Ascending aorta (tissue), 2 donors: ENCODE measurements at places on chromosomes 4 and X. TPM values are rescaled to one million over a fixed set of nuclear protein-coding genes. Genes with fewer than 3 reads are reported as not detected.

GRCh38 chr4:47513461-47513860, 28.4 kb downstream of the ATP10D start:
- H3K36me3 ChIP-seq, result peaks cover 35% of the 10 kb centered on the region
- no peak overlapping the region for H3K4me3 ChIP-seq
- no peak for DNase-seq
- no peak overlapping the region for H3K27ac ChIP-seq
- H3K4me1 ChIP-seq, result no peaks in the 10 kb centered on the region

DNA sequence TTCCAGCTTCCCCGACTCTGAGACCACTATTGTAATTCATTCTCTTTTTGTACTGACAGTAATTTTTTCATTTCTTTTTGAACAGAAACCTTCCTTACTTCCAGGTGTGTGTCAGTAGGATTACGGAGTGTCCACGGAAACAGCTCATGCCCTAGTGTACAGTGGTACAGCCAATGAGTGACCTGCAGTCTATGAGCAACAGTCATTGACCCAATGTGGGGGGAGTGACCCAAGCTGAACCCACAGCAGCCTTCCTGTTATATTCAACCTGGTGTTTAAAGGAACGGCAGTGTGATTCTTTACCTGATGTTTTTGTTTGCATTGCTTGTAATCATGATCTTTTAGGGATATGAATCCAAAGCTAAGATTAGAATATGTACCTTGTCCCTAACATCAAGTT, 1.2 kb downstream of the H2BW2 start:
- H3K36me3 ChIP-seq, result no peaks in the 10 kb centered on the region
- no peaks in the 10 kb centered on the region for H3K4me1 ChIP-seq
- no peaks in the 10 kb centered on the region for H3K27me3 ChIP-seq

DNA sequence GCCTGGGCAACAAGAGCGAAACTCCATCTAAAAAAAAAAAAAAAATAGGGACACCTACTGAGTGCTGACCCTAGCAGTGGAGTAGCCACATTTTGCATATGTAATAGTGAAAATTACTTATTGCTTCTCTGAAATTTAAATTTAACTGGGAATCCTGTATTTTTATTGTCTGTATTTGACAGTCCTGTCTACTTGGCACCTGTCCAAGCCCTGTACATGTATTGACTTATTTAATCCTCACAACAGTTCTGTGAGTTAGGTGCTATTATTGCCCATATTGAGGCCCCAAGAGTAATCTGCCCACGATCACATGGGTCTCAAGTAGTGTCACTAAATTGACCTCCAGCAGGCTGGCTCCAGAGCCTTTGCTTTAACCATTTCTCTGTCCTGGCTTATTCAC, 81.6 kb downstream of the WDR19 start:
- peaks cover 25% of the 10 kb centered on the region for H3K36me3 ChIP-seq
- no peak overlapping the region for H3K4me3 ChIP-seq
- no peaks in the 10 kb centered on the region for H3K27me3 ChIP-seq
- DNase-seq, result no peak
- H3K27ac ChIP-seq, result no peak overlapping the region

DNA sequence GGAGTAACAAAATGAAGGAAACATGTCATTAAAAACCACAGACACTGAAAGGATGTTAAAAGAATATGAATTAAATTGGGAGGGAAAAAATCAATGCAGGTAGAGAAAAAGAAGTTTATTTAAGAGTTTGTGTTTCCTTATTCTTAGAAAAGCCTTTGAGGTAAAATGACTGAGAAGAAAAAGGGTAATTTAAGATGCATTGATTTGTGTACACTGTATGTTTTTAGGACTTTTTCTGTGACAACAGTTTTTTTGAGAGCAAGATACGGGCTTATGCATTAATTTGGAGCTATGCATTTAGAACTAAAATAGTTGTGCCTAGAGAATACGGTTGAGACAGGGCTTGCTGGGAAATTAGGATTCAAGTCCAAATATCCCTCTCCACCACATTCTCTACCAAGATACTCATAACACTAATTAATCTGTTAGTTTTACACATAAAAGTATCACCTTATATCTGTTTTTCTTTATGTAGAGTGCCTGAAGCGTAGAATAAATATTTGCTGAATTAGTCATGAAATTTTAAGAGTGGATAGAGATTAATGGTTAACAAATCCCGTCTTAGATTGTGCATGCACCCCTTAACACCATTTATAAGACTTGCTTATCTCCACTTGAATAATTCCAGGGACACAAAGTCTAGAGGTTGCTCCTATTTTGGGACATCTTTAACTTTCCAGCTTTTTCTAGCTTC, 232.5 kb downstream of the PCDH7 start:
- no peaks in the 10 kb centered on the region for H3K36me3 ChIP-seq
- no peaks in the 10 kb centered on the region for H3K27me3 ChIP-seq
- H3K4me3 ChIP-seq, result no peak overlapping the region

DNA sequence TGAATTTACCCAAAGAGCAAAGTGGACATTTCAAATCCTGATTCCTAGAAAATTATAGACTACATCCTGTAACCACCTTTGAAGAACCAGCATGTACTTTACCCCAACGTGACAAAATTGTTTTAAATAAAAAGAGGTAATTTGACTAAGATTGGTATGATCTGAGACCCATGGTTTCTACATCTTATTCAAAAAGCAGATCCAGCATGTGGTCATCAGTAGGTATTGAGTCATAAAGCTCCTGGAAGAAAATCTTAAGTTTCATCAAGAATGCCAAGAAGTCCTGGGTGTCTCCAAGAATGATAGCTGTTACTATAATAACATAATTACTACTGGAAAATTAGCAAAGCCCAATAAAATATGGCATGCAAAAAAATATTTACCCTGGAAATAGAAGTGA, 61.8 kb downstream of the NFKB1 start:
- no peak overlapping the region for H3K27ac ChIP-seq
- peaks cover 4% of the 10 kb centered on the region for H3K36me3 ChIP-seq
- no peaks in the 10 kb centered on the region for H3K4me1 ChIP-seq

GRCh38 chrX:155997436-155997835, at the start of gene IL9R:
IL9R (plus strand) TSS chrX:155997696; CDS start chrX:155997760, 64 bp downstream.
- no peaks in the 10 kb centered on the region for H3K4me1 ChIP-seq
- no peaks in the 10 kb centered on the region for H3K27me3 ChIP-seq
- no peak for DNase-seq
- H3K27ac ChIP-seq, result no peak within 1 kb of the TSS

DNA sequence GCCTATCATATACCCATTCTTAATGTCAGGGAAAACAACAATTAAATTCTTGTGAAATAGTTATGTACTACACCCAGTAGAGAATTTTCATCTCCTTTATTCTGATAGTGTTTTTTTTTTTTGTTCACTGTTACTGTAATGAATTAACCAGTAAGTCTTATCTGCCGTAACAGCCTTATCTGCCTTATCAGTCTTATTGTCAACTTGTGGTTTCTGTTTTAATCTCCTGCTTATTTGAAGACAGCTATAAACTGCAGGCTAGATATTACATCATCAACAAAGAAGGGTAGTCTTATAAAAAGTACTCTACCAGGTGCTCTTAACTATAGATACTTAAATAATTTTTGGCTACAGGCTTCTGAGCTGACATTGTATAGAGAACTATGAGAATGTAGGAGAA, 79.5 kb downstream of the MAGEB5 start:
- no peaks in the 10 kb centered on the region for H3K36me3 ChIP-seq
- H3K27me3 ChIP-seq, result no peaks in the 10 kb centered on the region
- DNase-seq, result no peak
- H3K4me3 ChIP-seq, result no peak overlapping the region
- H3K4me1 ChIP-seq, result no peaks in the 10 kb centered on the region

- no peaks in the 10 kb centered on the region for H3K4me1 ChIP-seq
- no peak overlapping the region for H3K27ac ChIP-seq
- H3K27me3 ChIP-seq, result no peaks in the 10 kb centered on the region
- DNase-seq, result no peak
- H3K4me3 ChIP-seq, result no peak overlapping the region
- peaks cover 9% of the 10 kb centered on the region for H3K36me3 ChIP-seq
These were observed 13.1 kb upstream of the SLC9B1 start for GRCh38 chr4:103032574-103032973.

GRCh38 chrX:131881194-131881593, 141.9 kb upstream of the STK26 start:
- H3K4me3 ChIP-seq, result no peak overlapping the region
- no peaks in the 10 kb centered on the region for H3K36me3 ChIP-seq
- no peak for DNase-seq

DNA sequence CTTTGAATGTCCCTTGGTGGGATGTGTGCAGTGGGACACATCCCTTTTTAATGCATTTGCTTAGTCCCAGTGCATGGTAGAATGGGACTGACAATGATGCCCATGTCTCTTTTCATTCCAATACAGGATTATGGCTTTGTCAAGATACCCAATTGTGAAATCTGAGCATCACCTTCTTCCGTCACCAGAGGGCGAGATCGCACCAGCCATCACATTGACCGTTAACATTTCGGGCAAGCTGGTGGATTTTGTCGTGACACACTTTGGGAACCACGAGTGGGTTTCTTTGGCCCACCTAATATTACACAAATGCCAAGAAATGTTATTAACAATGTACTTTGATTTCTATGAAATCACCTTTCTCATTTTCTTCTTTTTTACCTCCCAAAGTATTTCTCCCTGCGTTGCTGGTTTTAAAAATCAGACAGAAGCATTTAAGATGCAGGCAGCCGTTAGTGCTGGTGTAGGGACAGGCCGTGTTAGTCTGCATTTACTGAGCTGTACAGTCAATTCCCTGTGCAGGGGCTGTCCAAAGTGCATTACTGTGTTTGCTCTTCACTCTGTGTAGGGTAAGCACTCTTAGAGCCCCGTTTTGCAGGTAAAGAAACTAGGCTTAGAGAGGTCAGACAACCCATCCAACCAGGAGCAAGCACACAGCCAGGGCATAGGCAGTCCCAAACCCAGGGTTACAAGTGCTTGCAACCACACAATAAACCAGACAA, 46.5 kb downstream of the CWH43 start:
- H3K27ac ChIP-seq, result no peak overlapping the region
- no peak for DNase-seq
- no peak overlapping the region for H3K4me3 ChIP-seq
- H3K27me3 ChIP-seq, result no peaks in the 10 kb centered on the region

DNA sequence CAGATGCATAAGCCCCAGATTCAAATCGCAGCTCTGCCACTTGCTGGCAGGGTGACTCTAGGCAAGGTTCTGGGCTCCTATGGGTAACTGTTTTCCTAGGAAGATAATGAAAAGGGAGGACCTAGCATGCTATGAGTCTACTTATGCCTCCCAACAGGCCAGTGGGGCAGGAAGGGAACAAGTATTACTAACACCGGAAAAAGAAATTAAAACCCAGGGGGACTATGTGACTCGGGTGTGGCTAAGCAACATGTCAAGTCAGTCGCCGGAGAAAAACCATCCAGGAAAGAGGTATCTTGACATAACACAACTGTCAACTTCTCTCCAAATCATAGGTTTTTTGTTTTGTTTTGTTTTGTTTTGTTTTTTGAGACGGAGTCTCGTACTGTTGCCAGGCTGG, 45.5 kb upstream of the RBPJ start:
- no peaks in the 10 kb centered on the region for H3K36me3 ChIP-seq
- H3K27ac ChIP-seq, result no peak overlapping the region
- H3K4me1 ChIP-seq, result no peaks in the 10 kb centered on the region
- no peak for DNase-seq

DNA sequence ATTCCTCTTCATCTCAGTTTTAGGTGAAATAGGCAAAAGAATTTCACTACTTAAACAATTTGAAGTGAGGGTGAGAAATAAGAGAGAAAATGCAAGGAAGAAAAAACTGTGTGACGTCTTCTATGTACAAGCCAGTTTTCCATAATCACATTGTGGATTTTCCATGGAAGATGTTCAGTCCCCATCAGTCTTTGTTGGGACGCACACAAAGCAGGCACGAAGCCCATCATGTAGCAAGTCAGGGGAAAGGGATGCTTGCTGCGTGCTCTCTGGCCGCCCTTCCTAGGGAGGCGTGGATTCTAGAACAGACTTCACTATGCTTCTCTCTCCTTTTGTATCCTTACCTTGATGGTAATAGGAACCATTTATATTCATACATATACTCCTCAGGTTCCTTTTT, 54.7 kb downstream of the RBPJ start:
- no peaks in the 10 kb centered on the region for H3K36me3 ChIP-seq
- no peaks in the 10 kb centered on the region for H3K27me3 ChIP-seq
- no peaks in the 10 kb centered on the region for H3K4me1 ChIP-seq
- DNase-seq, result no peak

DNA sequence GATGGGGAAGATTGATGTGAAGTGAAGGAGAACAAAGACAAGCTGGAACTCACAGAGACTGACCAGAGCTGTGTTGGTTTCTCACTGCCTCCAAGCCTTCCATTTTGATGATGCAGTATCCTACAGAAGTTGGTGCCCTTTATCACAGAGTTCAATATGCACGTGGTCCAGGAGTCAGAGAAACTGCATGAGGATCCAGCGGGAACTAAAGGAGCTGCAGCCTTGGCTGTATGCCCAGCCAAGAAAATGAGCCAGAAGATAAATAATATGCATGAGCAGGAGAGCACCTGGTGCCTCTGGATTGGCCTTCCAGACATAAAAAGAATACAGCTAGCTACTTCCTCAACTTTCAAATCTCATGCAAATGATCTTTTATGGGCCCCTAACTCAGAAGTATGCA, 44.3 kb upstream of the DCLK2 start:
- DNase-seq, result no peak
- no peaks in the 10 kb centered on the region for H3K27me3 ChIP-seq
- no peak overlapping the region for H3K4me3 ChIP-seq
- no peak overlapping the region for H3K27ac ChIP-seq
- no peaks in the 10 kb centered on the region for H3K4me1 ChIP-seq

DNA sequence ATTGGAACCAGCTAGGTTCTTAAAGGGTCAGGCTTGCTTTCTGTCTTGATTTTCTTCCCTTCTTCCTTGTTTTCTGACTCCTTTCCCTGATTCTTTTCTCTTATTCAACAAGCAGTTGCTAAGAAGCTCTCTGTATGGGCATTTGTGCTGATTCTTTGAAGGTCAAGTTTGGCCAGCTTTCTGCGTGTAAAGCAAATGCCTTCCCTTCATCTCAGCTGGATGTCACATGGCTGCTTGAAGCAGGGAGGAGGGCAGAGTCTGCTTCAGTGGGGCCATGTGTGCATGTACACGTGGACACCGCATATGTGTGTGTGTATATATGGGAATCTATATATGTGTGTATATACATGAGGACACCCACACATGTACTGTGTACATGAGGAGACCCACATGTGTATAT, 139.9 kb upstream of the ATP6AP2 start:
- H3K36me3 ChIP-seq, result no peaks in the 10 kb centered on the region
- H3K4me3 ChIP-seq, result no peak overlapping the region
- no peaks in the 10 kb centered on the region for H3K4me1 ChIP-seq
- DNase-seq, result no peak

DNA sequence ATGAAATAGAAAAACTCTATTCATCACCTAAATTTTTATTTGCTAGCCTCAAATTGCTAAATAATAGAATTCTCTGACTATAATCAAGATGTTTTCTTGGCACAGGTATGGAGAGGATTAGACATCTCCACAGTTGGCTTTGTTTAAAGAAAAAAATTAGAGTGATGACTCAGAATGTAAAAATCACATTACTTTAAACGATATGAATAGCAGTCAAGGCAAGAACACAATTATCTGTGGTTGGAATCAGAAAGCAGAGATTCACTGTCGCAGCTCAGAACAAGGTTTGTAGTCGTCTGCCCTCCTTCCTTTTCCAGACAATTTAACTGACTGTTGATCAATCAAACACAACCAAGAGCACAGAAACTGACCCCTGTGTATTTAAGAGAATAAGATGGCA, 32.2 kb upstream of the CCKAR start:
- no peaks in the 10 kb centered on the region for H3K4me1 ChIP-seq
- DNase-seq, result no peak
- no peaks in the 10 kb centered on the region for H3K27me3 ChIP-seq

MAGEE1 gene
- 4.5 TPM for total RNA-seq

POF1B gene
- 0.21 TPM for total RNA-seq

TCEAL8 gene
- total RNA-seq, result 39.1 TPM

PABPC4L gene
- 1.3 TPM for total RNA-seq

SLC7A11 gene
- total RNA-seq, result 0.75 TPM

CD38 gene
- total RNA-seq, result 1.4 TPM

HTT-AS gene
- not detected for total RNA-seq
